ENCODE measurements at places on chromosomes 7 and 10.

DNA sequence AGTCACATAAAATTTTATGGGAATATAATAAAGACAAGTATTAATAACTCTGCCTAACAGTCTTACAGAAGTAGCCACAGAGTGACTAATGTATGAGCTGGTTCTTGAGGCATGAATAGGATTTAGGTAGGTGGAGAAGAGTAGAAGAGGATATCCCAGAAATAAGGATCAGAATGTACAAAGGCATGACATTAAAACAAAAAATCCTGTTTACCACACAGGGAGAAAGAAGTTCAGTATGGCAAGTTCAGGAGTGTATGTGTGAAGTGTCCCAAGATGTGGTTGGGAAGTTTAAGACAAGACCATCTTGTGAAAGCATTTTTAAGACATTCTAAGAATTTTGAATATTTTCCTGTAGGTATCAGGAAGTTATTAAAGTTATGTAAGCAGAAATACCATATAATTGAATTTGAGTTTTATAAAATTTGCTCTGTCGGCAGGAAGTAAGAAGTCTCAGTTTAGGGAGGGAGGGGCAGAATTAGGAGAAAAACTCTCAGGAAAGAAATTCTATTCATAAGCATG, 64.7 kb upstream of the CAV2 start:
- DNase-seq = no peak

- DNase-seq = no peak
Observed at GRCh38 chr10:131667561-131667960, 233.2 kb upstream of the PPP2R2D start.

DNA sequence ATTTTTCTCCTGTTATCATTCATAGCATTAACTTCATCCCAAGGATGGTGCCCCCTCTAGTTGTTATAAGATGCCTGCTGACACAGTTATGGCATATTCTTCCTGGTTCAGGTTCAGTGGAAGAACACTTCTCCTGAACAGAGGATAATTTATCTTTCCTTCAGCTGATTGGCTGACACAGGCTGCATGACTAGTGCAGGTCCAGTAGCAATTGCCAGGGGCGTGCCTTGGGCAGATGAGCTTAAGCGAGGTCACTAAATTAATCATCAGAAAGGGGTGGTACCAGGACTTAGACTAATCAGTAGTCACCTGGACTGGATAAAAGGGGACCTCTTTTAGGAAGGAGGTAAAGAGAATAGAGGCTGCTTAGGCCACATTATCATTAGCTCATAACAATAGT, 42.3 kb downstream of the BZW2 start:
- DNase-seq = no peak

GRCh38 chr7:67843615-67844014, 847.0 kb downstream of the TYW1 start:
- no peak for DNase-seq

- no peak for DNase-seq
Observed at GRCh38 chr7:7620236-7620635, 20.3 kb upstream of the UMAD1 start.

DNA sequence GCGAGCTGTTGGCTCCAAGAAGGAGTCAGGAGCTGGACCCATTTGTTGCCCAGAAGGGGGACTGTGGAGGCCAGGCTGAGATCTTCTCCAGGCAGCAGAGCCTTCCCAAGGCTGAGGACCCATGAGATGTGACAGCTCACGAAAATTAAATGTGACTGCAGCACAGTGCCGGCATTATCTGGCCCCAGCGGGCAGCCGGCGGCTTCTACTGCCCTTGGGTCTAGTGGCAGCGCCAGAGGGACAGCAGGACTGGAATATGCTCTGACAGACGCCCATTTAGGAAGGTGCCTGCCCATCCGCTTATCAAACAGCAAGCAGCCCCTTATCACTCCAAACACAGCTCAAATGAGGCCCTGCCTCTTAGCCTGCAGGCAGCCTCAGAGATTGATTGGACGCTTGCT, 122.9 kb upstream of the LYZL2 start:
- no peak for DNase-seq

- DNase-seq = no peak
Observed at GRCh38 chr7:91681718-91682117, 198.8 kb downstream of the MTERF1 start.

- no peak for DNase-seq
Observed at GRCh38 chr10:112562809-112563663, 116.0 kb downstream of the VTI1A start.

GRCh38 chr10:69807122-69807521, 5.4 kb downstream of the COL13A1 start:
- DNase-seq = no peak

Data from stimulated activated CD8-positive, alpha-beta memory T cell treated with anti-CD3 and anti-CD28 coated beads, Interleukin-7, amount 100 ng/mL, for 24 hours (primary cell).